SK-MEL-5 (cell line): ENCODE measurements at places on chromosomes 5 and 9. TPM values are rescaled to one million over a fixed set of nuclear protein-coding genes. Genes with fewer than 3 reads are reported as not detected.

HTR4 gene
- total RNA-seq = not detected in 2 replicates

FBXW11 gene
- 50.6 and 55.4 TPM in 2 replicates for total RNA-seq

NPR3 gene
- not detected in 2 replicates for total RNA-seq

SNX2 gene
- total RNA-seq = 64.6 and 67.2 TPM in 2 replicates

ZNF879 gene
- 1.1 and 2.1 TPM in 2 replicates for total RNA-seq

DNA sequence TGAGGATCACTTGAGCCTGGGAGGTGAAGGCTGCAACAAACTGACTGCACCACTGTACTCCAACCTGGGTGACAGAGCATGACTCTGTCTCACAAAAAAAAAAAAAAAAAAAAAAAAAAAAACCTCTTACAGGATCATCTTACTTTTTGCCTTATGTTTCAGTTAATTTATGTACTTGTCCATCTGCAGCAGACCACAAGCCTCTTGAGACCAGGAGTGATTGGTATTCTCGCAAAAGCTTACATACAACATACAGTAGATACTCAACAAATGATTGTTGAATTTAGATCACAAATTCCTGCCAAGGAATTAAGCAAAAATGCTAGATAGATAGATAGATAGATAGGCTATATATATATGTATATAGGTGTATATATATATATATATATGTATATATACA, 12.4 kb downstream of the CEMIP2 start:
- DNase-seq = no peak

GRCh38 chr5:180535573-180535972, 41.4 kb downstream of the CNOT6 start:
- DNase-seq = no peak

DNA sequence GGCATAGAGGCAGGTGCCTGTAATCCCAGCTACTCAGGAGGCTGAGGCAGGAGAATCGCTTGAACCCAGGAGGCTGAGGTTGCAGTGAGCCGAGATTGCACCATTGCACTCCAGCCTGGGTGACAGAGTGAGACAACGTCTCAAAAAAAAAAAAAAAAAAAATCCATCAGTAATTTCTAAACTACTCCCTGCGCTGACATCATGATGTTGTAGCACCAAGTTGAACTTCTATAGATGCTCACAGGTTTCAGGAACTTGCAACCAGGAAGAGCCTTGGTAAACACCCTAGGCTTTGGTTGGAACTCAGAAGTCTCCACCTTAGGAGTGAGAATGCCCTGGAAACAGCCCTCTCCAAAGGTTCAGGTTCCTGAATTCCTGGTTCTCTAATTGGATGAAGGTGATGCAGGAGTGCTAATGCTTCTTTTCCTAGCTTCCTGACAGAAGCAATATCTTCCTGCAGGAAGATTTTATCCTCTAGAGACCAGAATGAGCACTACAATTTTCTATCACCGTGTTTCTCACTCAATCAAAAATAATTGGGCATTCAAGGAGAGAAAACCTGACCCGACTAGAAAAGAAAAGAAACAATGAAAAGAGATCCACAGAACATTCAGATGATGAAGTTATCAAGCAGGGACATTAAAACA, 469.6 kb downstream of the GADD45G start:
- DNase-seq = no peak
